A549 treated with DMSO at 1 μM for 4 hours (cell line): ENCODE measurements at places on chromosomes 1 and 21. TPM values are rescaled to one million over a fixed set of nuclear protein-coding genes. Genes with fewer than 3 reads are reported as not detected.

Gene DUSP23
- total RNA-seq, result 59.6 to 73.8 TPM (median 66.6 TPM) in 5 replicates

Gene SPRR1A
- not detected in 5 replicates for total RNA-seq

Gene SPAG17
- not detected in 5 replicates for total RNA-seq

Gene DFFB
- total RNA-seq, result 3.0 to 4.3 TPM (median 3.7 TPM) in 5 replicates

Gene SLAMF9
- 0.17 to 0.41 TPM (median 0.31 TPM) in 5 replicates for total RNA-seq

Gene TMEM200B
- 0.06 to 0.10 TPM (median 0.09 TPM) in 4 of 5 replicates, not detected in the other for total RNA-seq

Gene GUCA2B
- total RNA-seq, result 0.21 to 0.45 TPM in 2 of 5 replicates, not detected in the others

Gene PGLYRP3
- total RNA-seq, result not detected in 5 replicates

Gene IFFO2
- total RNA-seq, result 13.9 to 24.6 TPM (median 19.4 TPM) in 5 replicates

Gene SCAF4
- total RNA-seq, result 18.8 to 21.4 TPM (median 19.9 TPM) in 5 replicates

Gene ABCG1
- 2.1 to 3.7 TPM (median 2.4 TPM) in 5 replicates for total RNA-seq

Gene C1orf50
- total RNA-seq, result 3.3 to 5.0 TPM (median 4.6 TPM) in 5 replicates

Gene ENO1
- 2,814 to 3,397 TPM (median 2,991 TPM) in 5 replicates for total RNA-seq

Gene ANXA9
- 0.57 to 1.0 TPM (median 0.67 TPM) in 5 replicates for total RNA-seq

Gene AIRE
- total RNA-seq, result not detected in 5 replicates

Gene PLOD1
- total RNA-seq, result 74.1 to 86.9 TPM (median 77.6 TPM) in 5 replicates

Gene PTCH2
- 0.08 to 0.28 TPM (median 0.23 TPM) in 5 replicates for total RNA-seq
